Muscle of leg (tissue), 16 donors: ENCODE measurements at places on chromosomes 1 and 21. TPM values are rescaled to one million over a fixed set of nuclear protein-coding genes. Genes with fewer than 3 reads are reported as not detected.

DNA sequence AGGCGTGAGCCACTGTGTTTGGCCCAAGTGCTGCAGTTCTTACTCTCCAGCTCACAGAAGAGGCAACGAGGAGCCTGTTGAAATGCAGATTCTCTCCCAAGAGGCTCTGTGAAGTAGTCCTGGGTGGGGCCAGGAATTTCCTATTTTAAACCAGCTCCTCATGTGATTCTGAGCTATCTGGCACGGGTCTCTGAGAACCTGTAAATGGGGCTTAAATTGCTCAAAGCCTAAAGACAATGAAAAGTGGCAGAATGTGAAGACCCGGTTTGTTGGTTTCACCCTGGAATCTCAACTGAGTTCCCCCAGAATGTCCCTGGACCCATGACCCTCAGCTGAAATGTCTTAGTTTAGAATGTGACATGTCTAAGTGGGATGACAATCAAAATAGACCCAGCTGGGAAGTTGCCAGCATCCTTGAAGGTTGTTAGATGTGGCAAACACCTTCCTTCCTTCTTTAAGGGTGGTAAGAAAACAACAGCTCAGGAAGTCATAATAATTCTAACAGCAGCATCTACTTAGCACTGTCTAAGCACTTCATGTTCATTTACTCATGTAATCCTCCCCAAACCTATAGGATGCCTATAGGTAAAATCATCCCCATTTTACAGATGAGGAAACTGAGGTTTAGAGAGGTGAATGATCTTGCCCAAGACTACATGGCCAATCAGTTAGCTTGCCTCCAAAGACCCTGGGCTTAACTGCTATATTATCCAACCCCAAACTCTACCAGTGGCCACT is 20.9 kb upstream of the ATP5PO start:
- H3K36me3 ChIP-seq, result no peaks in the 10 kb centered on the region
- no peak overlapping the region for H3K27ac ChIP-seq
- no peak for DNase-seq
- H3K4me3 ChIP-seq, result no peak overlapping the region
- H3K27me3 ChIP-seq, result no peaks in the 10 kb centered on the region

- H3K4me1 ChIP-seq, result no peaks in the 10 kb centered on the region
- H3K4me3 ChIP-seq, result no peak overlapping the region
- H3K36me3 ChIP-seq, result no peaks in the 10 kb centered on the region
Observed at GRCh38 chr21:14523234-14523633, 22.9 kb downstream of the SAMSN1 start.

- no peak overlapping the region for H3K27ac ChIP-seq
- no peak overlapping the region for H3K4me3 ChIP-seq
- no peaks in the 10 kb centered on the region for H3K27me3 ChIP-seq
- no peak for DNase-seq
- H3K36me3 ChIP-seq, result no peaks in the 10 kb centered on the region
Observed at GRCh38 chr1:93450321-93450720, 2.4 kb downstream of the FNBP1L start.

GRCh38 chr1:184791550-184791900 is 36.9 kb upstream of the EDEM3 start:
- DNase-seq, result peak; percentile 66
- H3K27ac ChIP-seq, result no peak overlapping the region
- H3K4me3 ChIP-seq, result no peak overlapping the region
- H3K4me1 ChIP-seq, result peaks cover 6% of the 10 kb centered on the region
- H3K27me3 ChIP-seq, result no peaks in the 10 kb centered on the region

LYPD8 gene
- polyA plus RNA-seq, result not detected

ATP1A4 gene
- polyA plus RNA-seq, result 1.1 TPM

- no peak overlapping the region for H3K27ac ChIP-seq
- H3K4me1 ChIP-seq, result peaks cover 23% of the 10 kb centered on the region
- no peaks in the 10 kb centered on the region for H3K36me3 ChIP-seq
- DNase-seq, result no peak
- H3K27me3 ChIP-seq, result no peaks in the 10 kb centered on the region
- no peak overlapping the region for H3K4me3 ChIP-seq
Observed at GRCh38 chr1:59428828-59429227, 131.9 kb downstream of the FGGY start.

DNA sequence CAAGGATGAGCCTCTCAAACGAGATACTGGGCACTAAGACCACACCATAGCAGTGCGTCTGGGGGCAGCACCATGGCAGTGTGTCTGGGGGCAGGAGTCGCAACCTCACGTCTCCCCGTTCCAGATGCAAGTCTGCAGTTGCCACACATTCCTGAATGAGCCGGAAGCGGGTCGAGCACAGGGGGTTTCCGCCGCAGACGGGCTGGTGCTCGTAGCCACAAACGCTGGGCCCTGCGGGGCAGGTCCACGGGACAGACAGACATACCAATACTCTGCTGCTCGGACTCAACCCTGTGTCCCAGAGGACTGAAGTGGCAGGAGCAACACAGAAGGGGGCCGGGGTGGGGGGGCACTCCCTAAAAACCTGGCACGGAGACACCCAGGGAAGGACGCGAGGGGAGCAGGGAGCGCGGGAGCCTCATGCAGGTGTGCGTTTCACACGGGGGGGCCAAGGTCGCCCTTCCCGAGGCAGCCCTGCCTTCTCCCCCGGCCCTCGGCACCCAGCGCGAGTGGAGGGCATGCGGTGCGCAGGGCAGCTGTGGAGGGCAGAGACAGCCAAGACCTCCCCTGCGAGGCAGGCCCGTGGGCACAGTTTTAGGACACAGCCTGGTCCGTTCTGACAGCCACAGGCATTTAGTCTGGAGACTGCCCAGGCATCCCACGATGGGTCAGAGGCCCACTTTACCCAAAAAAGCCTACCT is 24.5 kb downstream of the PTTG1IP start:
- peaks cover 47% of the 10 kb centered on the region for H3K36me3 ChIP-seq
- no peak overlapping the region for H3K4me3 ChIP-seq
- H3K27ac ChIP-seq, result no peak overlapping the region
- peaks cover 20% of the 10 kb centered on the region for H3K4me1 ChIP-seq

DNA sequence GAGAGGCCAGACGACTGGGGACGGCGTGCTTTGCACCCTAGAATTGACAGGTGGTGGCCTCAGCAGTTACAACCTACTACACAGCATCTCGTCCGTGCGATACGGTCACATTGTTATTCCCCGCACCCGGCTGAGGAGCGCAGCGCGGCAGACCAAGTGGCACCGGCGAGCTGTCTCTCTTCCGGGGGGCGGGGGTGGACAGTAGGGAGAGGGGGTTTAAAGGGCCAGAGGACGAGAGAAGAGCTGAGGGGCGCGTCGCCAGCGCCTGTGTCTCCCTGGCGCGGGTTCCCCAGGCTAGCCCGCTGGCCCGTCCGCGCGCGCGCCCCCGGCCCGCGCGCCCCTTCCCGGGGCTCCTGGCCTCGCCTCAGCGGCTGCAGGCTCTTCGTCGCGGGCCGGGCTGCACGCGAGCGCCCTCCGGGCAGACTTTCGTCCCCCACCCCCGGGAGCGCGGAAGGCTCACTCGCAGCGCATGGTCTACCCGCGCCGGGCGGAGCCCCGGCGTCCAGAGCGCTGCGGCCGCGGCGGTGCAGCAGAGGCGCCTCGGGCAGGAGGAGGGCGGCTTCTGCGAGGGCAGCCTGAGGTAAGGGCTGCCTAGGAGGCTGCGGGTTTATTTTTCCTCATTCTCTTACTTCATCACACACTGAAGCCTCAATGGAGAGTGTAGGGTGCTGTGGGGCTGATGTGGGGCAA is at the start of gene PDE4B:
PDE4B (plus strand) TSS at position 227 of the 690 bp plus-strand sequence.
- DNase-seq, result peak; percentile 20
- peaks cover 28% of the 10 kb centered on the region for H3K27me3 ChIP-seq
- H3K4me1 ChIP-seq, result peaks cover 6% of the 10 kb centered on the region
- H3K36me3 ChIP-seq, result no peaks in the 10 kb centered on the region

- no peak for DNase-seq
- no peak overlapping the region for H3K27ac ChIP-seq
- no peaks in the 10 kb centered on the region for H3K27me3 ChIP-seq
- no peak overlapping the region for H3K4me3 ChIP-seq
Observed at GRCh38 chr21:26164311-26164710, 6.3 kb downstream of the APP start.

C1orf53 gene
- polyA plus RNA-seq, result 2.1 TPM

- H3K36me3 ChIP-seq, result no peaks in the 10 kb centered on the region
- DNase-seq, result no peak
- no peaks in the 10 kb centered on the region for H3K27me3 ChIP-seq
- no peak overlapping the region for H3K4me3 ChIP-seq
- H3K27ac ChIP-seq, result no peak overlapping the region
Observed at GRCh38 chr1:89351597-89352311, 12.1 kb upstream of the GBP6 start.

GRCh38 chr21:32415451-32416398 is 3.2 kb downstream of the EVA1C start:
- H3K27ac ChIP-seq, result no peak overlapping the region
- H3K4me3 ChIP-seq, result no peak overlapping the region
- no peak for DNase-seq
- H3K36me3 ChIP-seq, result no peaks in the 10 kb centered on the region

NAV1 gene
- polyA plus RNA-seq, result 42.0 TPM

- H3K27me3 ChIP-seq, result no peaks in the 10 kb centered on the region
- DNase-seq, result no peak
- H3K36me3 ChIP-seq, result peaks cover 49% of the 10 kb centered on the region
- H3K4me3 ChIP-seq, result no peak overlapping the region
- H3K27ac ChIP-seq, result peak overlapping the region; percentile 100
- peaks cover 31% of the 10 kb centered on the region for H3K4me1 ChIP-seq
Observed at GRCh38 chr1:155205969-155206593, 1.6 kb downstream of the THBS3 start.

- H3K4me1 ChIP-seq, result no peaks in the 10 kb centered on the region
- no peak overlapping the region for H3K27ac ChIP-seq
- no peaks in the 10 kb centered on the region for H3K27me3 ChIP-seq
- no peak overlapping the region for H3K4me3 ChIP-seq
Observed at GRCh38 chr21:43015906-43016540, 41.7 kb downstream of the PKNOX1 start.

DNA sequence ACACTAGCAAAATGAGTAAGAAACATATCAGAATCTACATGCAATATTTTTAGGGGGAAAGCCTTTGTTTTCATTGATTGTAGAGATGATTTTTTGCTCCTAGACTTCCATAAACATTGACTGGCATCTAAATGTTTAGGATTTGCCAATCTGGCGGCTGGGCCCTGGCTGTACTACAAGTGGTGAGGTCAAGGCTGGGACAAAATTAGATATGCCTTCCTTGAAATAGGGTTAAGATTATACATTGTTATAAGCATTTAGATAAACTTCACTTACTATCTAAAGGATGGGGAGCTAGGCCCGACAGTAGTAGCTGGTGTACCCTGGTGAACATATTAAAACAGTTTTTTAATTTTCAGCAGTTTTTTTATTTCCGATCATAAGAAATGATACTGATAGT is 5.2 kb downstream of the NFIA start:
- DNase-seq, result peak; percentile 46
- peak overlapping the region; percentile 45 for H3K27ac ChIP-seq
- no peaks in the 10 kb centered on the region for H3K27me3 ChIP-seq
- H3K4me3 ChIP-seq, result no peak overlapping the region

GRCh38 chr1:44591381-44591780 is 82.9 kb downstream of the TMEM53 start:
- H3K27me3 ChIP-seq, result peaks cover 24% of the 10 kb centered on the region
- no peaks in the 10 kb centered on the region for H3K36me3 ChIP-seq
- H3K27ac ChIP-seq, result no peak overlapping the region
- DNase-seq, result no peak
- H3K4me3 ChIP-seq, result no peak overlapping the region

E2F2 gene
- polyA plus RNA-seq, result 4.8 TPM

DNA sequence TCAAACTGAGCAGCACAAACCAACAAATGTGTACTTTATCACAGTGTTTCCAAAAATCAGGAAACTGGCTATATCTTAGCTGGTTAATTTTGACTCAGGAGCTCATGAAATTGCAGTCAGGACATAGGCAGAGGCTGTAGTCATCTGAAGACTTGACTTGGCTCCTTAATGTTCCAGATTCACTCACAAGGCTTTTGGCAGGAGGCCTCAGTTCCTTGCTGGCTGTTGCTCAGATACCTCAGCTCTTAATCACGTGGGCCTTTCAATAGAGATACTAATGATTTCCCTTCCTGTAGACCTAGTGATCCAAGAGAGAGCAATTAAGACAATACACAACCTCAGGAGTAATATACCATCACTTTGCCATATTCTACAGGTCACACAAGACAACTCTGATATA is 537.7 kb downstream of the BRINP3 start:
- H3K36me3 ChIP-seq, result no peaks in the 10 kb centered on the region
- no peaks in the 10 kb centered on the region for H3K27me3 ChIP-seq
- no peaks in the 10 kb centered on the region for H3K4me1 ChIP-seq
- no peak overlapping the region for H3K4me3 ChIP-seq
